Activated naive CD4-positive, alpha-beta T cell treated with anti-CD3 and anti-CD28 coated beads for 36 hours (primary cell): ENCODE measurements at places on chromosomes 6 and 20. TPM values are rescaled to one million over a fixed set of nuclear protein-coding genes. Genes with fewer than 3 reads are reported as not detected.
A peak's percentile ranks its signal among the peaks of the same experiment; 100 is the strongest.

- H3K27me3 ChIP-seq, result no peaks in the 10 kb centered on the region
- H3K27ac ChIP-seq, result no peak overlapping the region
- DNase-seq, result no peak
- H3K36me3 ChIP-seq, result no peaks in the 10 kb centered on the region
Observed at GRCh38 chr6:157218371-157219198, 104.7 kb downstream of the TMEM242 start.

DNA sequence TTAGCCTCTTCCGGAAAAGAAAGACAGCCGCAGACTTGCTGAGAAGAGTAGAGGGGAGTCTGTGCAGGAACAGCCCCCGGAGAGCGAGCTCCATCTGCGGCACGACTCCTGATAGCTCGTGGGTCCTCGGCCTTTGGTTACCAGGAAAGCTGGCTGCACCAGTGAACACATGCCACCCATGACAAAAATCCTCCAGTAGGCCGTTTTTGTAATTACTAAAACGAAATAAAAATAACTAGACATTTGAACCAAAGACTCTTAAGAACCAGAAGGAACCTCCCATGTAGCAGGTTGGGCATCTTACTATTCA lies 42.2 kb downstream of the RAMACL start:
- H3K27ac ChIP-seq, result no peak overlapping the region
- DNase-seq, result no peak
- no peaks in the 10 kb centered on the region for H3K36me3 ChIP-seq
- no peaks in the 10 kb centered on the region for H3K27me3 ChIP-seq
- H3K4me1 ChIP-seq, result peaks cover 28% of the 10 kb centered on the region

GRCh38 chr6:168136622-168137021 lies 57.6 kb upstream of the FRMD1 start:
- no peak overlapping the region for H3K4me3 ChIP-seq
- no peaks in the 10 kb centered on the region for H3K36me3 ChIP-seq
- H3K27me3 ChIP-seq, result peaks cover 30% of the 10 kb centered on the region

- H3K27me3 ChIP-seq, result no peaks in the 10 kb centered on the region
- H3K36me3 ChIP-seq, result peaks cover 43% of the 10 kb centered on the region
- no peak overlapping the region for H3K27ac ChIP-seq
- DNase-seq, result no peak
Observed at GRCh38 chr20:10565922-10566897, 107.6 kb downstream of the JAG1 start.

DNA sequence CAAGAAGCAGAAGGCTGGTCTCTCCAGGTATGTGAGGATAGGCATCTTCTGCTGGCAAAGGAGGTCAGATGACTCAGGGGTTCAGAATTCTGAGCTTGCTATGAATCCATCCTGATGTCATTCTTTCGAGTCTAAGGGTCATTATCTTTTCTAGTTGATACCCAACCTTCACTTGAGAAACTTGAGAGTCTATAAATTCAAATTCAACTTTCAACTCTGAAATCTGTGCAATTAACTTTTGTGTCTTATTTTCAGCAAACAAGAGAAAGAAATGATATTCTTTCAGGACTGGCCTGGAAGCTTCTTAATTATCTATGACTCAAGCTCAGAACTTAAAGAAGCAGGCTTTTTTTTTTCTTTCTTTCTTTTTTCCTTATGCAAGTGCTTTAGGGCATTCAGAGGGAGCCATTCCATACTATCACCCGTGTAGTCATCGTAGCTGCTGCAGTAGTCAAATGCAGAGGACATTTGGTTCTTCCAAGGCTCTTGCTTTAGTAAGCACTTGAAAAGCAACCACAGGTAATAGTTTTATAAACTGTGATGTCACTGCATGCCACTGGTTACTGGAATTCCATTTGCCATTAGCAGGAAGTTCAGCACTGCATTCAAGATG lies 93.0 kb downstream of the ADTRP start:
- H3K27me3 ChIP-seq, result no peaks in the 10 kb centered on the region
- H3K36me3 ChIP-seq, result no peaks in the 10 kb centered on the region
- no peak overlapping the region for H3K27ac ChIP-seq
- no peak for DNase-seq

DNA sequence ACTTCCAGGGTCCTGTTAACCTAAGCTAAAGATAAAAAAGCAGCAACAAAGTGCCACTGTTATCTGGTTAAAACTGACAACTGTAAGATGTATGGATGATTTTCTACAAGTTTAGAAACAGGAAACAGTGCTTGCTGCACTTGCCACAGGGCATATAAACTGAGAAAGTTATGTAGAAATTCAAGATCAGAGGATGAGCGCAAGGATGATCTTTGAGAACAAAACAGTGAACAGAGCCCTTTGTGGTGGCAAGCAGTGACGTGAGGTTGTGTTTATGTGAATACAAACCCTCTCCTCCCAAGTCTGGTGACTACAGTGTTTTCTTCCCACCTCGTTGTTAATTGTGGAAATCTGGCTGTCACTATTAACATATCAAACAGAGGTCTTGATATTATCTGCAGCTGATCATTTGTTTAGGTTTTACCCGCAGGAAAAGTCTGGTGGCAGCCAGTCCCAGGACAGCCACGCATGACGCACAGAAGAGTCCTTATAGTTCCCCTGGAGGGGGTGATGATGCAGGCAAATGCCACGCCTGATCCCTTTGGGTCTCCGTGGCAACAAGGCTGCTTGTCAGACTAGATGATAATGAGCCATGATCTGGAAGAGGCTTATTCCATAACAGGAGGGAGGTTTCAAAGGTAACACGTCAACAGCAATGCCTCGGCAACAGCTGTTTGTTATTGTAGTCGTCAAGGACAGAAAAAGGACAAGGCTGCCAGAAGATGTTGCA lies 43.1 kb upstream of the TNFAIP3 start:
- H3K27ac ChIP-seq, result peak overlapping the region; percentile 95
- H3K36me3 ChIP-seq, result peaks cover 2% of the 10 kb centered on the region
- H3K27me3 ChIP-seq, result no peaks in the 10 kb centered on the region
- H3K4me3 ChIP-seq, result peak overlapping the region; percentile 67

Gene DSP
- total RNA-seq, result not detected

Gene HEY2
- total RNA-seq, result not detected

DNA sequence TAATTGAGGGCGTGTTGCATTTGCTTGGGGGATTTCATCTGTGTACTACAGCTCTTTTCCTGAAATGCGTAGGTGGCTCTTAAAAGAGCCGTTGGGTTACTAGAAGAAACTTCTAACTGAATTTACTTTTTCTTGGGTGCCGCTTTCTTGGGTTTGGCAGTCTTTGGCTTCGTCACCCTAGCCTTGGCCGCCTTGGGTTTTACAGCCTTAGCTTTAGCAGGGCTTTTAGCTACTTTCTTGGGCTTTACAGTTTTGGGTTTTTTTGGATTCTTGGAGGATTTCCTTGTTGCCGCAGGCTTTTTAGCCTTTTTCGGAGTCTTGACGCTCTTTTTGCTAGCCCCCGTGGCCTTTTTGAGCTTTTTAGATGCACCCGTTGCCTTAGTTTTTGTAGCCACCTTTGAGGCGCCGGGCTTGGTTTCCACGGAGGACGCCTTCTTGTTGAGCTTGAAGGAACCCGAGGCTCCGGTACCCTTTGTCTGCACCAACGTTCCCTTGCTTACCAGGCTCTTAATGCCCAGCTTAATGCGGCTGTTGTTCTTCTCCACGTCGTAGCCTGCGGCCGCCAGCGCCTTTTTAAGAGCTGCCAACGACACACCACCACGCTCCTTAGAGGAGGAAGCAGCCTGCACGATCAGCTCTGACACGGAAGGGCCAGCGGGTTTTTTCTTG lies 54.5 kb downstream of the TRIM38 start:
- H3K36me3 ChIP-seq, result peaks cover 2% of the 10 kb centered on the region
- peak overlapping the region; percentile 83 for H3K27ac ChIP-seq
- DNase-seq, result no peak
- peak overlapping the region; percentile 74 for H3K4me3 ChIP-seq
- H3K27me3 ChIP-seq, result no peaks in the 10 kb centered on the region
- peaks cover 19% of the 10 kb centered on the region for H3K4me1 ChIP-seq
